ENCODE measurements at places on chromosomes 3 and 15.

DNA sequence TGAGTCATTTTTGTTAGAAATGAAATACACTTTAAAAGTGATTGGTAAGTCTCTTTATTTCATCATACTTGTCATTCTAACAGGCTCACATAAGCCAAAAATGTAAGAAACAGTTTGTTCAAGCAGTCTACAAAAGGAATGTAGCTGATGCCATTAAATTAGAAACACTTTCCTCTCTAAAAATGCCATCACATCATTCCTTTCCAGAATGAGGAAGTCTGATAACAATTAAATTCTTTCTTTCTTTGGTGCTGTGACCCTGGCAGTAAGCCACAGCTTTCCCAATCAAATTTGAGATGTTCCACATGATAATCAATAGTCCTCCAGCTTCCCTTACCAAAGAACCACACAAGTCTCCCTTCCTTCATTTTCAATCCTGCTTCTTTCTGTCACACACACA, 9.4 kb upstream of the P2RY1 start:
- no peak for DNase-seq

DNA sequence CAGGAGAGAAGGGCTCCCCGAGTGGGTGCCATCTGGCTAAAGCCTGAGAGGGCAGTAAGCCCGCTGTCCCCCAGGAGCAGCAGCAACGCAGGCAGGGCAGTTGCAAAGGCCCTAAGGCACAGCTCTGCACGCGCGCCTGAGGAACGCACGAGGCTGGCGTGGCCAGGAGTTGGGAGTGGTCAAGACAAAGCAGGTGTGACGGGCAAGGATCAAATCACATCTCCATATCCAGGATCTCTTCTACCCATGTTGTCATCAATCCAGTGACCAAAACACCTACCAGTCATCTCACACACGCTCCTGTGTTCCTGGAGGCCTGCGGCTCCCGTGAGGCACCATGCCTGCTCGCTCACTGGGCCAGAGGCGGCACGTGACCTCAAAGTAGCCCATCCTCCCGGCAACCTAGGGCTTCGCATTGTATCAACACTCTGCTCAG, 59.5 kb downstream of the ERC2 start:
- no peak for DNase-seq

DNA sequence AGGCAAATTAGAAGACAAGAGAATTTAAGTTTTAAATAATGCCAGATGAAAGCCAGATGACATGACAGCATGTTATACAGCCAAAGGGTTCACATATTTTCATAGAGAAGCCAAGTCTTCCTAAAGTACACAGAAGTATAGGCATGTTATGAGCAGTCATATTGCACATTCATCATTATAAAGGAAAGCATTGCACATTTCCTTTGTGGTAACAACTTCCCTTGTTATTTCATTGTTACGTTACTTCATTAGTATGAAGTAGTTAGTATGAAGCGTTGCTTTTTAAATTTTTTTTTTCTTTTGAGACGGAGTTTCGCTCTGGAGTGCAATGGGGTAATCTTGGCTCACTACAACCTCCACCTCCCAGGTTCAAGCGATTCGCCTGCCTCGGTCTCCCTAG, 4.6 kb upstream of the ABCC5 start:
- no peak for DNase-seq

DNA sequence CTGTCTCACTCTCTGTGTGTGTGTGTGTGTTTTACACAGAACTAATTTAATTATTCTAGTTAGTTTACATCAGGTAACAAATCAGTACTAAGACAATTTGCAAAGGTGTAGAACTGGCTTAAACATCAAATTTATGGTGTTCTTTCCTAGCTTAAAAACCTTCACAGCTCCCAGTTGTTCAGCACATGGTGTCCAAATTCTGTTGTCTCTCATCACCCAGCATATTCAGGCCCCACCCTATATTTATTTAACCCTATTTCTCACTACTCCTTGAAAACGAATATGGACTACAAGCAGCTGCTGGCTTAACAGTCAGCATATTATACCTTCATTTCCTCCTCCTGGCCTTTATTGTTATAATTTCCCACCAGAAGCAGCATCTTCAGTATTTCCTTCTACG, 1.2 kb downstream of the IL20RB start:
- no peak for DNase-seq

- DNase-seq, result no peak
Observed at GRCh38 chr15:39108021-39108420, 472.9 kb upstream of the THBS1 start.

- no peak for DNase-seq
Observed at GRCh38 chr3:187210545-187211327, 13.4 kb downstream of the RTP1 start.

GRCh38 chr3:5657106-5657505, 469.6 kb downstream of the EDEM1 start:
- DNase-seq, result no peak

- no peak for DNase-seq
Observed at GRCh38 chr15:93372208-93372864, 283.3 kb upstream of the RGMA start.

DNA sequence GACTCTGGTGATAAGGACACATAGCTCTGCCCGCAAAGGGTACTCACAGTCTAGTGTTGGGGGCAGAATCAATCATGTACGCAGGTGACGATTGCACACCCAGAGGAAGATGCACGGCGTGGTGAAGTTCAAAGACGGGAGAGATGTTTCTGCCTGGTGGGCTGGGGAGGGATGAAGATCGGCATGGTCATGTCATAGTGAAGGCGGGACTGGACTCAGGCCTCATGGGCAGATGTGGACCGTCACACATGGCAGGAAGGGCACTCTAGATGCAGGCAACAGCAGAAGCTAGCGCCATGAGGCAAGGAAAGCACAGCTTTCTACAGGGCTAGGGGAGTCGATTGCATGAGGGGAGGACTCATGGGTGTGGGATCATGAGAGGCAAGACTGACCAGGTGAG, 240.6 kb downstream of the OPA1 start:
- DNase-seq, result no peak

GRCh38 chr3:12796171-12797123, at the start of gene CAND2:
Gene CAND2 (plus strand): TSS chr3:12796680. CDS start chr3:12796721, 41 bp downstream.
- DNase-seq, result no peak

GRCh38 chr15:77991029-77991406, 86.5 kb downstream of the TBC1D2B start:
- no peak for DNase-seq

DNA sequence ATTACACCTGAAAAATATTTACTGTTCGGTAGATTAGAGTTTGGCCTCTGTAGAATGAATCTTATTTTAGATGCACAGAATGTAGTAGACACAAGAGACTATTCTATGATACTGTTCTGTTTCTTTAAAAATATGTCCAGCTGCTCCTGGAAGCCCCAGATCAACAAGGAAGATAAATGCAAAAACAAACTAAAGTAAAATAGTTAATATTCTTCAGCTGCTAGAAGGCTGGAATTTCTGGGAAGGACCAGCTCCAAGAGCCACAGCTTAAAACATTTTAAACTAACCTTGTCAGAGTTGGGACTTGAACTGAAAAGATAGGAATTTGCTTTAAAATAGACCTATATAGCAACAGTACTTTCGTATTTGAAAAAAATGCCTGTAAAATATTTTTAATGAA, 277.9 kb downstream of the PTPRG start:
- no peak for DNase-seq

DNA sequence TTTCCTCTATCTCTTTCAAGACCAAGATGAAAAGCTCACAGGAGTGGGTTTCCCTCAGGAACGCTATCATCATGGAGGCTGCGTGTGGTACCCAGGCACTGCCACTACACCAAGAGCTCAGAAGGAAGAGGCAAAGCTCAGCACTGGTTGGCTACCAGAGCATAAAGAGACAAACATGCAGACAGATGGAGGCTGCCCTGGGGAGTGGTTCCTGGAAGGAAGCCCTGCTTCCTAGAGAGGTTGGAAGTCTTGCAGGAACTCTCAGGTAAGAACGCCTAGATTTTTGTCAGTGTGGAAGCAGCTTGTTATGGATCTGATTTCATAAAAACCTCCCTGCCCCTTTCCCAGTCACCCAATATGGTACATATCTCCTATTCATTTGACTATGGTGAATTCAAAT, 49.9 kb upstream of the ADCY5 start:
- no peak for DNase-seq

DNA sequence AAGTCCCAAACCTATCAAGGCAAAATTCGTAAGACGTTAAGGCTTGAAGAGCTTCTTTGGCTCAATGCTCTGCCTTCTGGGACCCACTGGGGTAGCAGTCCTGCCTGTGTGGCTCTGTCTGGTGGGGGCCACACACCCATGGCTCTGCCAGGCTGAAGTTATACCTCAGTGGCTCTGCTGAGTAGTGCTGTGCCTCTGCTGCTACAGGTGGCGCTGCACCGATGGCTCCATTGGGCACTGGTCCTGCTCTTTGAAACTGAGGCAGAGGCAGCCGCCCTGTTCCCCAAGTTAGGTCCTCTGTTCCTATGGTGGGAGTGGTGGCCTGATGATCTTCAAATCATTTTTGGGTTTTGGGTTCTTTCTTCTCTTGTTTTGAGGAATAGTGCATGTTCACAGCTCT, 68.0 kb upstream of the AP4E1 start:
- no peak for DNase-seq

DNA sequence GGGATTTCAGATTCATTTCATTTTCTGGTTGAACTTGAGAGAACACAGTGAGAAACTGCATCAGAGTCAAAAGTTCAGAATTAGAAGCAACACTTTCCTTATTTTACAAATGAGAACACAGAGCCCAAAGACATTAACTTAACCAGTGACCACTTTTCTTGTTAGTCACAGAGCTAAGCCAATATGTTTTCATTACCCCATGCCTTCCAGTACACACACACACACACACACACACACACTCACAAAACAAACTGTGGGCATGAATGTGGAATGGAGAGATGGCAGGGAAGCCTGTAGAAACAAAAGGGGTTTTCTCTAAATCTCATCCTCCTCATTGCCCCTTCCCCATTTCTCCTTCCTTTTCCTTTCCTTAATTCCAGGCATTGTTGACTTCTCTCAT, 267.4 kb upstream of the GADL1 start:
- DNase-seq, result no peak

DNA sequence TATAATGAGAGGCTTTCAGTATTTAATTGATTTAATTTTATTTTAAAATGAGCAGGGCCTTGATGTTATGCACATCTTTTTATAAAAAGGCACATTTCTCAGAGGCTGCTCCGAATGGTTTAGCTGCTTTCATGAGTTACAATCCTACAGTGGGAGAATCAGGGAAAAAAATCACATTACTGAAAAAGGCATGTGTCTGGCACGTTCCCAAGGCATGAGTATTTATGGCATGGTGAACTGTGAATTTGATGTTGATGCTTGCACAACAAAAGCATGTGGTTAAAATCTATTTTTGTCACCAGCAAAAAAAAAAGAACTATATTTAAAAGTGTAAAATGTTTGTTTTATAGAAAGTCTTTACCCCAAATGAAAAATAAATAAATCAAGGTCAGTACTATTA, 485.2 kb upstream of the ROBO2 start:
- no peak for DNase-seq

- DNase-seq, result no peak
Observed at GRCh38 chr3:128727996-128728395, 2.0 kb downstream of the RAB7A start.

GRCh38 chr3:83956431-83956830, 1002.4 kb upstream of the CADM2 start:
- DNase-seq, result no peak

- DNase-seq, result no peak
Observed at GRCh38 chr15:29305556-29305955, 35.9 kb upstream of the NSMCE3 start.

GRCh38 chr3:76585794-76586392, 454.0 kb upstream of the ROBO2 start:
- DNase-seq, result no peak

- no peak for DNase-seq
Observed at GRCh38 chr3:60743631-60744164, 507.6 kb downstream of the FHIT start.

- DNase-seq, result no peak
Observed at GRCh38 chr15:49441816-49442215, 18.8 kb downstream of the FGF7 start.

DNA sequence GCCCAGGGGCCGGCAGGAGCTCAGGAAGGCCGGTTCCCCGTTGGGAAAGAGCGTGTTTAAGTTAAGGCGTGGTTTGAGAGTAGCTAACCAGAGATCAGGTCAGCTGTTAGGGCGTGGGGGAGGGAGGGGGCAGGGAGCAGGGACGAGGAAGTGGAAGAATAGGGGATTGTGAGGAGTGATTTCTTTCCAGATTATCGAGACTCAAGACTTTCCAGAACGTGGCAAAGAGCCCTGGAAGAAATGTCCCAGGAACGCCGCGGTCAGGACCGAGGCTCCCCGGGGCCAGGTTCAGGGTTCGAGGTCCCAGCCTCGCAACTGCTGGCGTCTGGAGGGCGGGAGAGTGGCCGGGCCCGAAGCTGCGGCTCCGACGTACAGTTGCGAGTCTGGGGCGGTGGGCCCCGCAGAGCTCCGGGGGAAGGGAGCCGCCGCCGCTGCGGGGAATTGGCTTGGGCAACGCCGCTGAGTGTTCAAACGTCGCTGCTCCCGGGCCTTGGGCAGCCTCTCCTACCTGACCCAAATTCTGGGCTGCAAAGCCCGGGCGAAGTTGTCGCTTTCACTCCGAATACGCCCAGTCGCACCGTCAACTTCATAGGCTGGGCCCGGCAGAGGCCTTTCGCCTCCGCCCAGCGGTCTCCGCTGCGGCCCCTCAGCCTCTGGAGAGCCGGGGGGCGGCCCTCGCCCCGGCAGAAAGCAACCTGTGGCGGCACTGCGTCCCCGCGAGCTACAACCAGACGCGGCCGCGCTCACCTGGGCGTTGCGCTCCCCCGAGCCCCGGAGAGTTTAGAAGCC, 9.5 kb downstream of the ISL2 start:
- DNase-seq, result no peak

- DNase-seq, result no peak
Observed at GRCh38 chr3:192207651-192208050, 519.7 kb downstream of the FGF12 start.

DNA sequence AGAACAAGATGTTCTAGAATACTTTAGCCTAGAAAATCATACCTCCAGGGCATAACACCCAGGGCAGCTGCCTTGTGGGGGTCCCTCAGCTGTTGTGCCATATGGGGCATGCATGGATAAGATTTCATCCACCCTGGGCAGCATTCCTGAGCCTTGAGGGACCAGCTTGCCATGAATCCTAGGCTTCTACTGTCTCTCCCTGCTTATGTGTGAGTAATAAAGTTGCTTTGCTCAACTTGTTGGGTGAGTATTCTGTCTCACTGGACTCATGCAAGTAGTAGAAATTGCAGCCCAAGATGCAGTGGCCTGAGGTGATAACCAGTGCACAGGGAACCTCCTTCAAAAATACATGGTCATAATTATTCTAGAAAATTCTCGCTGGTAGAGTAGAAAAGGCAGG, 52.1 kb upstream of the EPHB1 start:
- no peak for DNase-seq

DNA sequence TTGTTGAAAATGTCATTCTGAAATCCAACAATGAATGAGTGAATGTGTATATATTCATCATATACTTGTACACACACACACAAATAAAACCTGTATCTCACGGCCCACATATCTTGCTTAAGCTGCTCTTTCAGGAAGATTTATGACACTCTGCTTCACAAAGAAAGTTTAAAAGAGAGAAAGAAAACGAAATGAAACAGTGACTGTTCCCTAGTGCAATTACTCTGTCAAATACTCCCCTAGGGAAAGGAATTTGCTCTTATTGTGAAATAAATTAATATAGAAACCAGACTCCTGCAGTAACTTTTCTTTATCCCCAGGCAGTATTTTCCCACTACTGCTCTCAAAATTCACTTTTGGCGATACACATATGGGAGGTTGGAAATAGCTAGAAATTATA, 329.1 kb downstream of the VPS13C start:
- DNase-seq, result no peak

- DNase-seq, result peak; percentile 91
Observed at GRCh38 chr3:142976621-142977398, 13.3 kb upstream of the PAQR9 start.
